ENCODE measurements at places on chromosomes 3 and 15.
A peak's percentile ranks its signal among the peaks of the same experiment; 100 is the strongest.

GRCh38 chr3:155548195-155548594, 196.7 kb downstream of the PLCH1 start:
- no peak for DNase-seq

GRCh38 chr15:87973501-87974215, 282.9 kb downstream of the NTRK3 start:
- no peak for DNase-seq

DNA sequence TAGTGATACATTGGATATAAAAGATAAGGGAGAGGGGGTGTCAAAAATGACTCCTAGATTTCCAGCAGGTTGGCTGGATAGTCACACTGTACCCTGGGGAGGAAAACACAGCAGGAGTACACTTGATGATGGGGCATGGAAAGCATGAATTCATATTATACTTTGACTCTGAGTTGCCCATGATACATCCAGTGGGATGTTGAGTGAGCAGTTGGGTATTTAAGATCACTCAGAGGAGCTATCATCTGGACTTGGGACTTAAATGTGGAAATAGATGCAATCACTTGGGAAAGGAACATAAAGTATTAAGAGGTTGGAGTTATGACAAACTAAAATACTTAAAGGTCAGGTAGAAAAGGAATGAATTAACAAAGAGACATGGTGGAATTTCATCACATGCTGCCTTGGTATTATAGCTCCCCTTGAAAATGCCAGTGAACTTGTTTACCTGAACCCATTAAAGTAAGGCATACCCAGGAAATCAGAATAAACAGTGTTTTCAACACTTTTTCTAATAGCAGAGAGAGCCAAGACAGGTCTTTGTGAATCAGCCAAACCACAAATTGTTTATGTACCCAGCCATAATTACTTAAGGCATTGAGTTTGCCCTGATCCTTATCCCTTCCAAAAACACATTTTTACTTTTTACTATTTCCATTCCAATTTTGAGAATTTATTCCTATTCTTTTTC, 49.9 kb upstream of the ABI3BP start:
- no peak for DNase-seq

GRCh38 chr15:50778086-50778485, 12.6 kb upstream of the SPPL2A start:
- no peak for DNase-seq

DNA sequence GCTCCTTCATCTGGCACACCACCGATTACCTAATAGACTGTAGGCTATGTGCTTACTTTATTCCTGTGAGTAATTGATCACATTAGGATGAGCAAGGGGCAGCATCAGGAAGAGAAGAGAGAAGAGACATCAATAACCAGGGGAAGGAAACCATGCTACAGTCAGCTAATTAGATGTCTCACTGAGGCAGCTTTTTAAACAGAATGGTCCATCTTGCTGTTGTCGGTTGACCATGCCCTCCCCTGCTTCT, 278.4 kb downstream of the RPLP1 start:
- DNase-seq, result no peak

DNA sequence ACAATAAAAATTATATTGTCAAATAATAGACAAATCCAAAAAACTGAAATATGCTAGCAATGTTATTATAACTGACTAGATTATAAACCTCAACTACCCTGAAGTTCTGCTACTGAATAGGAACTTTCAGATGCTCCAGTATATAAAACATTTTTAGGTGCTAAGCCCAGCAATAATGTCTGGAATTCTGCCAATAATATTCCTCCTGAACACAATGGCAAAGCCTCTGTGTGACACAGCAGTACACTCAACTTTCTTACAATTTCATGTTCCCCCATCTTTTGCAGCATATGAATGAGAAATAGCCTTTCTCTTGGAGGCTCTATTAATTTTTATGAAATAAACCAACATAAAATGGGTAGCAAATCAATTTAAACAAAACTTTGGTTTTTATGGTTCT, 29.5 kb downstream of the ATOSA start:
- DNase-seq, result peak; percentile 51

DNA sequence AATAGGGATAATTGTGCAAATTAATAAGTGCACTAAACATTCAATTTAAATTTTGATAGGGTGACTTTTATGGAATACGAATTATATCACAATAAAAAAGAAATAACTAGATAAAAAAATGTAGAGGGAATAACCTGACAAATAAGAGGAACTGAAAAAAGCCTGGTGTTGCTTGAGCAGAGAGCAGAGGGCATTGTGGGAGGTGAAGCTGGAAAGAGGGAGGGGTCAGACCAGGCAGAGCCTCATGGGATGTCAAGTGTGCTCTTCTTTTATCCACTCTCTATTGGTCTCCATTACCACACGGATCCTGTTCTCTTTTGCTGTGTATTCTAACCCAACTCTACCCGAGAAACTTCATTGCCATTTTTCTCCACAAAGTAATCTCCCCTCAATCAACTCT, 264.0 kb upstream of the CRBN start:
- DNase-seq, result no peak

DNA sequence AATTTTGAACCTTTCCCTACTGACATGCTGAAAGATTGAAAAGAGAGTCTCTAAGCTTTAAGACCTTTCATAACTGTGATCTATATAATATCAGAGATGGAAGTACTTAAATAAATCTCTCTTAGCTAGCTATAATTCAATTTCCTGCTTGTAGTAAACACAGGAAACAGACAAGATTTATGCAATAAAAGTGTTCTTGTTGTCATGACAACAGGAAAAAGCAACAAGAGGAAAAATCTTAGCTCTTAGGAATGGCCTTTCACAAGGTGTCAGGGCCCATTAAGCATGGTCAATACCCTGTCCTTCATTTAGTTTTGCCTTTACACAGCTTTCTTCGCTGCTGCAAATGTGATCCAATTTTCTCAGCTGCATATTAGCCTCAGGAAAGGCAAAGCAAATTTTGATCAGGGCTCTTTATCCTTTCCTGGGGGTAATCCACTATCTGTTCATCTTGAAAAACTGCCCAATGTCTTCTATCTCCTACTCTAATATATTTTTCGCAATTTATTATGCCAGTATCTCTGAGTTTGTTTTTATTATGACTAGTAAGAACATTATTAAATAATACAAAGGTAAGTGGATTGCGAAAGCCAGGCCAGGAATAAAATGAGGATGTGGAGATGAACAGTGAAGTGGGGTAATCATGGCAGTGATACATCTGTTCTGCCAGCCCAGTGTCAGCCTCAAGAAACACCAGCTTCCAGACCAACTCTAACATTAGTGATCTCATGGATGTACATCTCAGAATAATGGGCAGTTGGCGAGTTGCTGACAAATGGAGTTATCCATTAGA, 28.7 kb downstream of the SIDT1 start:
- DNase-seq, result no peak
